ENCODE measurements at places on chromosomes 5 and 9.

GRCh38 chr5:156121234-156121633 lies 205.7 kb upstream of the SGCD start:
- DNase-seq, result no peak

- DNase-seq, result no peak
These were observed 56.1 kb upstream of the PHYKPL start for GRCh38 chr5:178288401-178289368.

- DNase-seq, result no peak
These were observed 26.1 kb downstream of the CHD1 start for GRCh38 chr5:98902733-98903132.

DNA sequence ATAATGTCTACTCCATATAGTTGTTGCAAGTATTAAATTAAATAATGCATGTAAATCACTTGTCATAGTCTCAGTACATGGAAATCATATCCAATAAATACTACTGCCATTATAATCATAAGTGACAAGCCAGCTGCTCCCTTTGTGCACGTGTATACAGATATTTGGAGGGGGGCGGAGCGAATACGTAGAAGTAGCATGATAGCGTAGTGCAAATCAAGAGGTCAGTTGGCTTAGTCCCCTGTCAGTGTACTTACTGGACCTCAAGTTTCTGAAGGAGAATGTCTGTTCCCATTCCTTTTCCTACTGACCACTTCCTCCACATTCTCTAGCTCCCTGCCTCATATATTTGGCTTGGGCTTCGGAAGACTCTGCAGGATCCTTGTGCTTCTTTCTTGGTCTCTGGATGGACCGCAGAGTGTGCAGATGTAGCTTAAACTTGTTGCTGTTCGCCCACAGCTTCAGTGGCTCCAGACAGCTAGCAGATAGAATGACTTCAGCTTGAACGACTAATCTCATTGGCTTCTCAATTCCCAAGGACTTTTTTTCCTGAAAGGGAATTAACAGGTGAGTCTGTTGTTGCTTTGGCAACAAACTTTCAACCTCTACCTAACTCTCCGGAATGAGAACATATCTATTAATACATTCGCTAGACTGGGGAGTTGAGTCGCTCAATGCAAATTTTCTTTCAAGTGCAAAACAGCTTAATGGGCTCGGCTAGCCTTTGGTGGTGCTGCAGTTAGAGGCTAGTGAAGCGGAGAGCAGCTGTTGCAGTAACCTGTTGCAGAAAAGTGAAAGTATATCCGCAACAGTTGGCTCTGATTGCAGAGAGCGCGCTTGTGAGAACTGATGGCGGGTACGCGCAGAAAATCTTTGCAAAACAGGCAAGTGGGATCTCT lies at the start of gene PCDHB1:
Gene PCDHB1, plus strand, starts transcription at position 753 of the 899 bp plus-strand sequence. Its CDS starts 97 bp downstream, at position 850.
- no peak for DNase-seq

DNA sequence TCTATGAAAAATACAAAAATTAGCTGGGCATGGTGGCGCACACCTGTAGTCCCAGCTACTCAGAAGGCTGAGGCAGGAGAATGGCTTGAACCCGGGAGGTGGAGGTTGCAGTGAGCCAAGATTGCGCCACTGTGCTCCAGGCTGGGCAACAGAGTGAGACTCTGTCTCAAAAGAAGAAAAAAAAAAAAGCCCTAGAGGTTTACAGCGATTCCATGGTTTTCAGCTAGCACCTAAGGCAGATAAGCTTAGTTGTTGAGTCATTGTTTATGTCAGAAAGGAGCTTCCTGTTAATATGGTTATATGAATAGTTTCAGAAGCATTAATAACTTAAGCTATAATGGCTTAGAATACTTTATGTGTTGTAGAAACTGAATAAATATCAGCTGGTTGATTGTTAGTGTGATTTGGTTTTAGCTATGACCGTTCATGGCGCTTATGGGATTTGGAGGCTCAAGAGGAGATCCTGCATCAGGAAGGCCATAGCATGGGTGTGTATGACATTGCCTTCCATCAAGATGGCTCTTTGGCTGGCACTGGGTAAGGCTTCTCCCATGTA lies 13.0 kb downstream of the RNF183 start:
- no peak for DNase-seq

GRCh38 chr5:58640011-58640410 lies 57.1 kb downstream of the RAB3C start:
- DNase-seq, result no peak

GRCh38 chr9:134320868-134321471 lies 5.3 kb upstream of the RXRA start:
- DNase-seq, result no peak

- no peak for DNase-seq
These were observed 2.5 kb upstream of the SPRY4 start for GRCh38 chr5:142327111-142327842.

DNA sequence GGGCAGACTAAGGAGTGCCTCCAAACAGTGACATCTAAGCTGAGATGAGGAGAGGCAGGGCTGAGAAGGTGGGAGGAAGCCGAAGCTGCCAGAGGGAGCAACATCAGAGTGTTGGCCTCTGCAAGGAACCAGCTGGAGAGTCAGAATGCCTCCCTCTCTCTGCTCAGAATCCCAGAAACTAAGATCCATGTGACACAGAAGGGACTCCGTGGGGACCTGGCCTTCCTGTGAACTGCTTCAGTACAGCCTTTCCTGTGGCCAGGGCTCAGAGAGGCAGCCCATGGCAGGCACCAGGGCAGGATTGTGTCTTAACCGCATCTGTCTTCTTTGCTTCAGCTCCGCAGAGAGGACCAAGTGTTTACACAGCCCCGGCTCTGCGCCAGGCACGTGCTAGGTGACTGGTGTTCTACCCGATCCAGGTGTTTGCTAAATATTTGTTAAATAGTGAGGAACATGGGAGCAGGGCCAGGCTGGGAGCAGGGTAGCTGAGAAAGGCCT lies 33.5 kb downstream of the KCNMB1 start:
- DNase-seq, result no peak

GRCh38 chr5:179889885-179890284 lies 17.8 kb downstream of the TBC1D9B start:
- no peak for DNase-seq

- no peak for DNase-seq
These were observed 28.2 kb downstream of the MTRR start for GRCh38 chr5:7897014-7897600.

DNA sequence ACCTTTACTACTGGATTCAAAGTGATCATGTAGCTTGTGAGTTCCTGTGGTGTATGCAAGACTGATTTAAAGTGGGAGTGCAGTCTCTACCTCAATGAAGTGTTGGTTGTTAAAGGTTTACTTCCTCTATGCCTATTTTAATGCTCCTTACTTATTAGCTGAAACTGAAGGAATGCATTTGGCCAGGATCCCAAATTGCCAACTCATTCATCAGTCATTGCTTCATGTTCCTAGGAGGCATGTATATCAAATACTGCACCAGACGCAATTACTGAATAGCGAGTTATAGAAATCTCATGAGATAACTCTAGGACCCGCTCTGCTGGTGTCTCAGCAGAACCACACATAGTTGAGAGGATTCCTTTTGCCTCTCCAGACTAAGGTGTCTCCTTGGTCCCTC lies 143.0 kb upstream of the RPS23 start:
- no peak for DNase-seq

DNA sequence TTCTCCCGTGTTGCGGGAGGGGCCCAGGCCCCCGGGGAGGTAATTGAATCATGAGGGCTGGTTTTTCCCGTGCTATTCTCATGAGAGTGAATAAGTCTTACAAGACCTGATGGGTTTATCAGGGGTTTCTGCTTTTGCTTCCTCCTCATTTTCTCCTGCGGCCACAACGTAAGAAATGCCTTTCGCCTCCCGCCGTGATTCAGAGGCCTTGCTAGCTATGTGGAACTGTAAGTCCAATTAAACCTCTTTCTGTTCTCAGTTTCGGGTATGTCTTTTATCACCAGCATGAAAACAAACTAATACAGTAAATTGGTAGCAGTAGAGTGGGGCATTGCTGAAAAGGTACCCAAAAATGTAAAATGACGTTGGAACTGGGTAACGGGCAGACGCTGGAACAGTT lies 1035.1 kb downstream of the DTWD2 start:
- no peak for DNase-seq

DNA sequence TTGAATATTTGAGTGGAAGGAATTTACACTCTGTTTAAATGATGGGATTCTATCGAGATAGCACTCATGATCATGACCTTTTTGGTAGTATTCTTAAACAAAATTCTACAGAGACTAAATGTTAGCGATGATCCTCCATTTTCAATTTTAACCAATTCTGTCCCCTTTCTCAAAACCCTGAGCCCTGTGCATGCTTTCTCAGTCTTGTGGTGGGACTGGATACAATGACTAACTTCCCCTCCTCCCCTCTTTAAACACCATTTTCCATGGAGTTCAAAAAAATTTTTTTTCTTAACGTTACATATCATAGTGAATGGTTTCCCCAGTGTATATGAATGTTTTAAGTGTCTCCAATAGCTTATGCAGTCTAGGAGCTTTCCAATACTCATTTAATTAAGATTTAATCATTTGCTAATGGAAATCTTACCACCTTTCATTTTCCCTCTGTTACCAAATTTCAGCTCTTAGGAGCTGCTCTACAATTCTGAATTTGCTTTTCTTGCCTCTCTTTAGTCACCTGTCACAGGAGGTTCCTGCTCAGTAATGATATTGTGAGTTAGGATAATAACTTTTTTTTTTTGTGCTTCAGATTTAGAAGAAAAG lies 101.2 kb downstream of the MAP1B start:
- DNase-seq, result no peak

GRCh38 chr5:55546947-55547346 lies 12.2 kb upstream of the PLPP1 start:
- no peak for DNase-seq

DNA sequence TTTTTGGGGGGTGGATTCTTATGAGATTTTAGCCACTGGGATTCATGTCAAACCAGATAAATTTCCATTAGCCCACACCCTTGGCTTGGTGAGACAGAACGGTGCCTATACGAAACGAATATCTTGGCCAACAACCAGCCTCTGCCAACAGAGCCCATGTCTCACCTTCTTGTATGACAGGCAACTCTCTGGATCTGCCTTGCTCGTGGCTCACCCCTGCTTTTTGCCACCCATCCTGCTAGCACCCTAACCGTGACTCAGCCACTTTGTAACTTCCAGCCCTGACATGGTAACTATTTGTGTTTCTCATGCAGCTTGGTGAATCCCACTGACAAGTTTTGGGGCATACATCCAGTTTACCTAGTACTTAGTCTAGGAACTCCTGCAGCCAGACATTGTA lies 457.0 kb downstream of the SPATA31D1 start:
- no peak for DNase-seq

DNA sequence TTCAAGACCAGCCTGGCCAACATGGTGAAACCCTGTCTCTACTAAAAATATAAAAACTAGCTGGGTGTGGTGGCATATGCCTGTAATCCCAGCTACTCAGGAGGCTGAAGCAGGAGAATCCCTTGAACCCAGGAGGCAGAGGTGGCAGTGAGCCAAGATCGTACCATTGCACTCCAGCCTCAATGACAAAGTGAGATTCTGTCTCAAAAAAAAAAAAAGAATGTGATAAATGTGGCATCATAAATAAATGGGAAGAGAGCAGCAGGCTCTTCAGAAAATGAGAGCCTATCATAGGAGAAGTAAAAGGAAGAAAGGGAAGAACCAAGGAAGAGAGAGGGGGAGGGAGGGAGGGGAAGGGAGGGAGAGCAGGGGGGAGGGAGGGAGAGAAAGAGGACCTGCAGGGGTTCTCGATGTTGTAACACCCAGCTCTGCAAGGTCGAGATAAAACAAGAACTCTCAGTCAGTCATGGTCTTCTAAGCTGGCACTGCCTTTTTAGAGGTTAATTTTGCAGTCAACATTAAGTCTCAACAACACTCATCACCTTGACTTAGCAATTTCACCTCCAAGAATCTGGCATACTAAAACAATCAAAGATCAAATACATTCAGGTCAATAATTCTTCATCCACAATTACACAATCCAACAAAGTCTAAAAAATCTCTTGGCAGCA lies 68.7 kb upstream of the SIMC1 start:
- DNase-seq, result no peak

GRCh38 chr5:80959138-80959537 lies 1.0 kb upstream of the RASGRF2 start:
- no peak for DNase-seq

DNA sequence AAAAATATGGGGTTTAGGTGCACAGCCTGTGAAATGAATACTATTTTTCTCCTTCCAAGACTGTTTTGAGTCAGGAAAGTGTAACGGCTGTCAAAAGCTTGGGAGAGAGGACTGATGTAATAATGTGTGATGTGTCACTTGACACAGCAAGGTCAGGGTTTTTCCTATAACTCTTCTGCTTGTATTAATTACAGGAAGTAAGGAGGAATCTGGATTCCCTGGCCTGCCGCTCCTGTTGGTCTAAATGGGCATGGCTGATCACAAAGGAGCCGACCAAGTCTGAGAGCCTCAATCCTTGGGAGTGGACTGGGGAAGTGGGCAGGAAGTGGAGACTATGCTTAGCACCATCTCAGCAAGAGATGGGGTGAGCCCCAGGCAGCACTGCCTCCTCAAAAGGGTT lies 16.7 kb upstream of the SLC28A3 start:
- DNase-seq, result no peak

DNA sequence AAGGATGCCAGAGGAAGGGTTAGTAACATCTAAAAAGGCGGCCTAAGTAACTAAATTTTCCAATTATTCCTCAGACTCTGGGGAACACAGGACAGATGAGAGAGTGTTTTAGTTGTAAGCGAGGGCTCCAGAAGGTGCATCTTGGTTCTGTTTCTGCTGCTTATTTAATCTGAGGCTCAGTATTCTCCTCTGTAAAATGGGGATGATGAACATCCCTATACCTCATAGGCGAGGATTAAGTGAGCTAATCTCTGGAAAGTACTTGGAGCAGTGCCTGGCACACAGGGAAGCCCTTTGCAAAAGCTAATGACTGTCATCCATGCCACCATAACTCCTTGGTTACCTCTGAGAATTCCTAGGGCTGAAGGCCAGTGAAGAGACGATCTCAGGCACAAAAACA lies 59.0 kb downstream of the SHB start:
- no peak for DNase-seq
